ENCODE measurements at places on chromosomes 16 and 17.

DNA sequence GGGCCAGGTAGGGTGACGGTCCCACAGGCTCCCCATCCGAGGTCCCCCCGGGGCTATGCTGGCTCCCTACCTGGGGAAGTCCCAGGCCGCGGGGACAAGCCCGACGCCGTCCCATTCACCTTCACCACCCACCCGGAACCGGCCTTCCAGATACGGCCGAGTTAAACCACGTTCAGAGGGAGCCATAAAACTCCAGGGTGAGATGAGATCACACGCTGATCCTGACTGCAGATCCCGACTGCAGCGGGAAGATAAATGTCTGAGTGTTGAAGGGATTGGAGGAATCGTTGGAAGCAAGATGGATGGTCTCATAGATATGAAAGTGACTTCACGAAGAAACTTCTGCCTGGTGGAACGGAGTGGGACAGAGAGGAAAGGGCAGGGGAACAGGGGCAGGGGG, 13.6 kb upstream of the C1QTNF8 start:
- DNase-seq: no peak

- no peak for DNase-seq
These were observed 46.8 kb downstream of the RNF112 start for GRCh38 chr17:19457830-19458271.

- no peak for DNase-seq
These were observed 49.9 kb downstream of the BAIAP2 start for GRCh38 chr17:81084680-81085419.

DNA sequence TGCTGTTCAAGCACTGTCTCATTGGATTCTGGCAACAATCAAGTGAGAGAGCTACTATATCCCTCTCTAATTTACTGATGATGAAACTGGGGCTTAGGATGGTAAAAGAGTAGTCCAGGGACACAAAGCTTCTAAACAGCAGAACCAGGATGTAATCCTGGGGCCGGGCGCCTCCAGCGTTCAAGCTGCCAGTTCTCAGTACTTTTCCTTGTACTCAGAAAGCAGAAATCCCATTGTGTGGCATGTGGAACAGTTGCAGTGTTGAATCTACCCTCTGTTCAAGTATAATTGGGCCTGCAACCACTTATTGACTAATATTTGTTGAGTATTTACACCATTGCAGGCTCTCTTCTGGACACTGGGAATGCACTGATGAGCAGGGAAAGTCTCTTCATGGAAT, 14.5 kb upstream of the CDH13 start:
- no peak for DNase-seq

All from stimulated activated CD8-positive, alpha-beta memory T cell treated with anti-CD3 and anti-CD28 coated beads, Interleukin-7, amount 100 ng/mL, for 48 hours (primary cell).